ENCODE measurements at places on chromosomes 1 and 21.
A peak's percentile ranks its signal among the peaks of the same experiment; 100 is the strongest.

DNA sequence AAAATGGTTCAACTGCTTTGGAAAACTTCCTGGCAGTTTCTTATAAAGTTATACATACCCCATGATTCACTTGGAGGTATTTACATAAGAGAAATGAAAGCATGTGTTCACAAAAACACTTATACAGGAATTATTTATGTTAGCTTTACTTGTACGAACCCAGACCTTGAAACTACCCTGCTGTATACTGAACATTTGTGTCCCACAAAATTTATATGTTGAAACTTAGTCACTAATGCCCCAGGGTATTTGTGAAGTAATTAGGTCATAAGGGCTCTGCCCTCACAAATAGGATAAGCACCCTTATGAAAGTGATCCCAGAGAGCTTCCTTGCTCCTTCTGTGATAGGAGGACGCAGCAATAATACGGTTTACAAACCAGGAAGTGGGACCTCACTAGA, 42.7 kb upstream of the B3GALT2 start:
- no peak for DNase-seq

DNA sequence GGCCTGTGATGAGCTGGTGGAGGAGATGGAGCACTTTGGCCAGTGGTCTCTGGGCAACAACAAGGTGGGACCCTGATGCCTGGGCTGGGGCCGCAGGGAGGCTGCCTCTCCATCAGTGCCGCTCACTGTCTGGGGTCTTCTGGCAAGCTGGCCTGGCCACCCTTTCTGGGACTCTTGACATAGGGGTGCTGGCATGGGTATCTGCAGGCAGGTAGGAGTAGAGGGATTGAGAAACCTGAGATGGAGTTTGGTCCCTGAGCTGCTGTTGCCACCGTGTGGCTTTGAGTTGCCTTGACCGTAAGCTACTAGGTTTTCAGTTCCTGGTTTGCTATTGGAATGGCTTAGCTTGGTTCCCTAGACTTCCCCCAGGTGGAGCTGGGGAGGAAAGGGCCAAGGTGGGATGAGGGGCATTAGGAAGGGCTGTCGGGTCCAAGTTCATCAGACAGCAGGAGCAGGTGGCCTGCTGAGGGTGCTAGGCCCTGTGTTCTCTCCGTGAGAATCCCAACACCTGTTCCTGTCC, 13.2 kb upstream of the MFN2 start:
- no peak for DNase-seq

DNA sequence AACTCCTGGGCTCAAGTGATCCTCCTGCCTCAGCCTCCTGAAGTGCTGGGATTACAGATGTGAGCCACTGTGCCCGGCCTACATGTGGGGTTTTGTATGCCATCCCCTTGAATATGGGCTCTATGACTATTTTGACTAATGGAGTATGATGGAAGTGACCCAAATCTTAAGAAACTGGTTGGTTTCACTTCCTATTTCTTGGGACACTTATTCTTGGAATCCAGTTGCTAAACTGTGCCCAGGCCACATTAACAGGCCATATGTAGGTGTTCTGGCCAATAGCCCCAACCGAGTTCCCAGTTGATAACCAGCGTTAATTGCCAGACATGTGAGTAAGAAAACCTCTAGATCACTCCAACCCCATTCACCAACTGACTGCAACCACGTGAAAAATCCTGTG, 36.3 kb upstream of the CLIC4 start:
- no peak for DNase-seq

- no peak for DNase-seq
Measured at GRCh38 chr21:15224346-15225086, 159.7 kb upstream of the NRIP1 start.

DNA sequence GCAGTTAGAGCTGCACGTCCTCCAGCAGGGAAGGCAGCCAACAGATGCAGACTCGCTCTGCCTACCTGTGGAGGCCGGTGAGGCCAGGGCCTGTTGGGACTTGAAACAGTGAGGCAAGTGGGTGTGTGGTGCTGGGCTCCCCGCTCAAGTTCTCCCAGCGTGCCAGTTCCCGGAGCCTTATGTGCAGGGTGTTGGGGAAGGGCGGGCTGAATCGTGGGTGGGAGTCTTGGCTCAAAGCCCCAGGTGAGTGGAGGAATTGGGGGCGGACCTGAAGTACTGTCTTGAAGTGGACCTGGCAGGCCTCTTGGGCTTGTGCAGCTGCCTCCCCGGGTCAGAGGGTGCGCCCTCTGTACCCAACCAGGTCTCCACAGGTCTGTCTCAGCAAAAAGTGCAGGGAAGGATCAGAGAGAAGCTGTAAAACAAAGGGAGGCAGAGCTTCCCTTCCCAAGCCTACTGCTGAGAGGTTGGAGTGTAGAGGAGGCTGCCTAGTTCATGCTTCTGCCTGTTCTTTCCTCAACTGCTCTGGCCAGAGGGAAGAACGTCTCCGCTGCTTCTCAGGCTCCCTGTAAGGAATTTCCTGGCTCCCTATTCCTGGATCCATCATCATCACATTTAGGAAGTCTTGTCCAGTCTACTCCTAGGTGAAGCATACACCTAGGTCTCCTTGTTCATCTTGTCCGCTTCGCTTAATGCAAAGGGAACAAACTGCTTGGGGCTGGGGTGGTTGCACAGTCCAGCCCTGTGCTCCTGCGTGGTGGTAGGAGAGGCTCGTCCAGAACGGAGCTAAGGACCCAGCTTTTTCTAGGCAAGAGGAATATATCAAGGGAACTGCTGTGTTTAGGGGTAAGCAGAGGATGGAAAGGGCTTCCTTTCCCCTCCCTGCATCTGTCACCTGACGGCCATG, 14.9 kb downstream of the UTP11 start:
- no peak for DNase-seq

GRCh38 chr1:154765970-154766369, 104.1 kb downstream of the KCNN3 start:
- no peak for DNase-seq

GRCh38 chr1:19449454-19450228, 35.7 kb downstream of the CAPZB start:
- no peak for DNase-seq

DNA sequence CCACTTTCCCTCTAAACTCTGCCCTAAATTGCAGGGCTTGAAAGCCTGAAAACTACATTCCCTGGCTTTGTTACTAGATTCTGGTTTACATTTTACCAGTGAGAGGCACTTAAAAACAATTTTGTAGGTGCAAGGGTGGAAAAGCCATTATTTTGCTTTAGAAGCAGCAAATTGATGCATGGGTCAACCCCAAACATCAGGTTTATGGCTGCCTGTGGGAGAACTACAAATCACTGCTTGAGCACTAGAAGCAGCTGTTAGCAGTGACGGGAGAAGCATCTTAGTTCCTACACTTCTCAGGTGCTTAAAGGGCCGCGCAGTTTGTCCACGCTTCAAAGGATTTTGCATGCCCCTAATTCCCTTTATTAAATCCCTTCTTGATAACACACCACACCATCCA, 417.2 kb downstream of the PCP4 start:
- DNase-seq, result no peak

DNA sequence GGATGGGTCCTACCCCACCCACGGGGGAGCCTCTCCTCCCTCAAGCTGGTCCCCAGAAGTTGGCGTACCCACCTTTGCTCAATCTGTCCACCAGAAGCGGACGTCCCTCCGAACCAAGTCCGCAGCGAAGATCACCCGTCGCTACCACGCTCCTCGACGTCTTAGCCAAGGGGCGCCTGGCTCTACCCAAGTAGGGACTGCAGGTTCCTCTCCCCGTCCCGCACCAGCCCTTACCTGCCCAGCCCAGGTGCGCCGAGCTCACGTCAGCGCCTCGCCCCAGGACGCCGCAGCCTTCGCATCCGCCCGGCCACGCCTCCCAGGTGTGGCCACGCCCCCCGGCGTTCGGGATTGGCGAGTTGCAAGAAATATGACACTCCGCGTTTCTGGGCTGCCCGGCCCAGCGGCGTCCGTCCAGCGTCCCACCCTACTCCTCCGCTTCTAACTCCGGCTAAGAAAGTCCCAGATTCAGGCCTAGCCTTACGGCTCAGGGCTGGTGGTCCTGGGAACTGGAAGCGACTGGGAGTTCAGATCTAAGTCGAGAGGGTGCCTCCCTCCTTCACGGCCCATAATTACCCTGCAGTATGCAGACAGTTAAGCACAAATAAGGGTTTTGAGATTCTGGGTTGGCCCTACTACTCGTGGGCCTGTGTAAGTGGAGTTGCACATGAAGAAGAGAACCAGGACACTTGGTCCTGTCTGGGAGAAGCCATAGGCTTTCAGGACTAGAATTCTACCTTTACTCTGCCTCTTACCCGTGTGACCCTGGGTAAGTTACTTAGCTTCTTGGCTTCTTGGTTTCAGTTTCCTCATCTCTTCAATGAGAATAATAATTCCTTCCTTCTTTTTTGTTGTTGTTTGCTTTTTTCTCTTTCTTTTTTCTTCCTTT, at the start of gene IRF6:
TSS of gene IRF6 (minus strand) at position 268 of the 886 bp plus-strand sequence. CDS start 4,729 bp downstream, outside the sequence.
- DNase-seq, result peak; percentile 23
